ENCODE measurements at places on chromosomes 1 and 21. TPM values are rescaled to one million over a fixed set of nuclear protein-coding genes. Genes with fewer than 3 reads are reported as not detected.

Gene TLR5
- total RNA-seq, result not detected

Gene FOXD2
- total RNA-seq, result not detected

Gene MPZ
- total RNA-seq, result 16.4 TPM

Gene UBXN10
- total RNA-seq, result 0.49 TPM

Gene KCNJ9
- total RNA-seq, result 2.0 TPM

Gene ZBTB8A
- total RNA-seq, result 12.0 TPM

Gene IQCC
- total RNA-seq, result 2.7 TPM

Gene PLK3
- 89.3 TPM for total RNA-seq

Gene C1orf21
- 43.3 TPM for total RNA-seq

Gene CLCA4
- total RNA-seq, result not detected
